Heart right ventricle (tissue), 16 donors: ENCODE measurements at places on chromosomes 7 and 10. TPM values are rescaled to one million over a fixed set of nuclear protein-coding genes. Genes with fewer than 3 reads are reported as not detected.
A peak's percentile ranks its signal among the peaks of the same experiment; 100 is the strongest.

- H3K27ac ChIP-seq = peak overlapping the region; percentile 75
- H3K4me1 ChIP-seq = peaks cover 100% of the 10 kb centered on the region
Observed at GRCh38 chr10:35449944-35450343, 113.6 kb downstream of the CCNY start.

DNA sequence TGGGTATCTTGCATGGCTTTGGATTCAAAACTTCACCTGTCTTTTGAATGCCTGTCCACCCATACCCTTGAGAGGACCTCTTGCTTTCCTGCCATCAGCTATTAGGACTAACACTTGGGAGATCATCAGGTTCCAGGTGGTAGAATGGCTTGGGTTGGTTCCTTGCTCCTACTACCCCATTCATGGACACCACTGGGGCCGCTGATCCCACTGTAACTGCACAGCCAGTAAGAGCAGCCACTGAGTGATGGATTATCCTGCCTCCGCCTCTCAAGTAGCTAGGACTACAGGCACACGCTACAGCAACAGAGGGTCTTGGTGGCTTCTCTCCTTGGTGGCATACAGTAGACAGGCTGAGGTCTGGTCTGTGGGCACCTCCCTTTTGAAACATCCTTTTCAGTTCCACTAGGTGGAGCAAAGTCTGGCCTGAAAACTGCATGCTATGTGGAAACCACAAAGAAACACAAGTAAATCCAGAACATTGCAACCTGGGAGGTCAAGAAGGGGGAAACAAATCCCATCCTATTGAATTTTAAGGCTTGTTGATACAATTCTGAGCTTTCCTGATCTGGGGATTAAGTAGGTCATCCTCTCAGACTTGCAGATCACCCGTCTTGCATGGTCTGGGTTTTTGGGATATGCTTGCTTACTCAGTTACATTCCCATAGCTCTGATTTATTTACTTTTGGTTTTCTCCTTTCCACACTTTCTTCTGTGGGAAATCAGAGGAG lies 9.4 kb downstream of the WBP1L start:
- H3K4me1 ChIP-seq = peaks cover 21% of the 10 kb centered on the region
- peaks cover 17% of the 10 kb centered on the region for H3K36me3 ChIP-seq
- no peak overlapping the region for H3K4me3 ChIP-seq
- DNase-seq = peak; percentile 30
- peak overlapping the region; percentile 67 for H3K27ac ChIP-seq

GRCh38 chr10:17617031-17617911 lies at the start of gene HACD1:
TSS of gene HACD1 (minus strand) at chr10:17617374. CDS start at chr10:17617339, 35 bp downstream.
- peak; percentile 68 for DNase-seq
- H3K27ac ChIP-seq = peak within 1 kb of the TSS; percentile 83
- no peaks in the 10 kb centered on the region for H3K27me3 ChIP-seq
- H3K4me3 ChIP-seq = peak within 1 kb of the TSS; percentile 84

DNA sequence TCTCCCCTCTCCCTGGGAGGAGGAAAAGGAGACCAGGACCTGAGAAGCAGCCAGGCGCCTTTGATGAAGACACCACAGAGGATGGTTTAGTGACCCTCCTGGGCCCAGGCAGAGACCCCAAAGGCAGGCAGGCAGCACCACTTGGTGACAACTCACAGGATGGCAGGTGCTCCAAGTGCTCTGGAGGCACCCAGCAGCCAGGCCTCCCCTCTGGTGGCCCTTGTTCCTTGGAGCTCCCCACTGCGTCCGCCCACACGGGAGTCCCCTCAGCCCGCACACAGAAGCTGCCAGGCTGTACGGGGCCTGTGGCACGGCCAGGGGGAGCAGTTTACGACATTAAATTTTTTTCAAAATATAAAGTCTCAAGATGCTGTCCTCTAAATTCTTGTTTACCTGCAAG lies 607.1 kb upstream of the FOXK1 start:
- H3K27ac ChIP-seq = no peak overlapping the region
- no peak overlapping the region for H3K4me3 ChIP-seq
- no peaks in the 10 kb centered on the region for H3K36me3 ChIP-seq
- DNase-seq = no peak

HDAC9 gene
- total RNA-seq = 56.3 TPM

DNA sequence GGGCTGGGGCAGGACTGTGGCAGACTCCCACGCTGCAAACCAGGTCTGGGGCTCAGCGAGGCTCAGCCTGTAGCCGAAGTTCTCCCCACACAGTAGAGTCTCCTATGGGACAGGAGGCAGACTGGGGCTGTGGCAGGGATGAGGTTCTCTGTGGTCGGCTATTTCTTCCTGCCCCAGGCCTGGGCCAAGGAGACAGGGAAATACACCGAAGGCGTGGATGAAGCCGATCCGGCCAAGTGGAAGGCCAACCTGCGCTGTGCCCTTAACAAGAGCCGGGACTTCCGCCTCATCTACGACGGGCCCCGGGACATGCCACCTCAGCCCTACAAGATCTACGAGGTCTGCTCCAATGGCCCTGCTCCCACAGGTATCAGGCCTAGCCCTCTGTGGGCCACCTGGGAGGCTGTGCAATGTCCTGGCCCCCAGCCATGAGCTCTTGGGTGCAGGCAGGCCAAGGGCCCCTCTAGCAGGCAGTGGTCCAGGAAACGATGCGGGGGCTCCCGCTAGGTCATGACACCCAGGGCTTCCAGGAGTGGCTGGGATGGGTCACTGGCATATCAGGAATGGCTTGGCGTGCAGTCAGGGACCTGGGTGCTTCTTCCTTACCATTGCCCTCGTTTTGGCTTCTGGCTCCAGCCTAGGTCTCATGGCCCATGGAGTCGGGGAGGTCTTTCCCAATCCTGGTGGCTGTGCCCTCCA lies 8.1 kb downstream of the IRF5 start:
- H3K27ac ChIP-seq = no peak overlapping the region
- H3K36me3 ChIP-seq = peaks cover 50% of the 10 kb centered on the region
- H3K27me3 ChIP-seq = no peaks in the 10 kb centered on the region
- H3K4me3 ChIP-seq = no peak overlapping the region
- DNase-seq = no peak
- no peaks in the 10 kb centered on the region for H3K4me1 ChIP-seq

DNA sequence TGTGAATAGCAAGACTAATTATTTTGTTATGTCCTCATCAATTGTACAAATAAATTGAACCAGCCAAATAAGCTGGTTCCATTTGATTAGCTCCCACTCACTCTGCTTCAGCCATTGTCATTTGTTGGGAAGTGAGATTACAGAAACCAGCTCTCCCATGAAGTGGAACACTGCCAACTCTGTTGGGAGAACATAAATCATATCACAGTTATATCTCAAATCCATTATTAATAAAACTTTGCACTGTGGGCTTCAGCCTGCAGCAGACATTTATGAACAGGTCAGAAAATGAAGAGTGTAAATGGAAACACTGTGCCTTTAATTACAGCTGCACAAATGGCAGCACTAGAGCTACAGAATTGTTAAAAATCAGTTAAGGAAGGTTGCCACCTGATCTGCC lies 46.7 kb upstream of the TEX47 start:
- DNase-seq = no peak
- no peaks in the 10 kb centered on the region for H3K36me3 ChIP-seq
- H3K4me3 ChIP-seq = no peak overlapping the region
- no peak overlapping the region for H3K27ac ChIP-seq
- no peaks in the 10 kb centered on the region for H3K4me1 ChIP-seq
- H3K27me3 ChIP-seq = no peaks in the 10 kb centered on the region

CREB3L2 gene
- 23.1 TPM for total RNA-seq

- DNase-seq = no peak
- H3K27ac ChIP-seq = no peak overlapping the region
- no peak overlapping the region for H3K4me3 ChIP-seq
- no peaks in the 10 kb centered on the region for H3K27me3 ChIP-seq
Observed at GRCh38 chr10:82071231-82071630, 196.2 kb downstream of the NRG3 start.

ACBD5 gene
- total RNA-seq = 72.8 TPM

SLC39A12 gene
- total RNA-seq = not detected

ICA1 gene
- 51.2 TPM for total RNA-seq

DNA sequence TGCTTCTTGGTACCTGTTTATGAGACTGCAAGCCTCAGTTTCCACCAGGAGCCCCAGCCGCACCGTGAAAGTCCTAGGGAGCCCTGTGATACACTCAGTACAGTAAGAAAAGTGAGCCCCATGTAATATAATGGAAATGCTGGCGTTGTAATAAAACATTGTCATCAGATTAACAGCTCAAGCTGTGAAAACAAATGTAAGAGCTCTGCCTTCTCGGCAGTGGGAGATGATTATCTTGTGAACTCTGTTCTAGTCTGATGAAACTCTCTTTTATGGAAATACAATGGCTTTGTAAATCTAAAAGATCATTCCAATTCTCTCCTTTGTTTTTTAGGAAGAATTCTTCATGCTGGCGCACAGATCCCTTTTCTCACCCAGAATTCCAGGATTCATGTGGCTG lies 299.9 kb downstream of the ABCA13 start:
- H3K4me3 ChIP-seq = no peak overlapping the region
- no peak for DNase-seq
- H3K27ac ChIP-seq = no peak overlapping the region
- no peaks in the 10 kb centered on the region for H3K27me3 ChIP-seq

DNA sequence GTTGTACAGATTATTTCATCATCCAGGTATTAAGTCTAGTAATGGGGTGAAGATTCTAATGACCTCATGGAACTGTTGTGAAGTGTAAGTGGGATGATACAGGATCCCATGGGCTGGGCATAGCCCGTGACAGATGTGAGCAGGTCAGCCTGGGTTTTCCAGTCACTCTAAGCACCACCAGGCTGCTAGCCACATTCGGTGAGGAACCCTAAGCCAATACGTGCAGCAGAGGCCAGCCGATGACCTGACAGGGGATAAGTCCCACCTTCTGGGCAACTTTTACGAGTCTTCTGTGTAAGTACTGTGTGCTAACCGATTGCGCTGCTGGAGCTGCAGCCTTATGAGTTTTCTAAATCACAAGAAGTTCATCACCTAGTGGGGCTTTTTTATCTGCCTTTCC lies 7.3 kb downstream of the ZNF503 start:
- H3K27ac ChIP-seq = no peak overlapping the region
- H3K27me3 ChIP-seq = peaks cover 13% of the 10 kb centered on the region
- no peak for DNase-seq

GRCh38 chr10:72267819-72268399 lies 5.8 kb upstream of the DDIT4 start:
- H3K4me3 ChIP-seq = no peak overlapping the region
- no peak overlapping the region for H3K27ac ChIP-seq
- no peaks in the 10 kb centered on the region for H3K27me3 ChIP-seq
- H3K4me1 ChIP-seq = peaks cover 24% of the 10 kb centered on the region
- no peaks in the 10 kb centered on the region for H3K36me3 ChIP-seq
- DNase-seq = no peak

SUMF2 gene
- total RNA-seq = 30.1 TPM

DNA sequence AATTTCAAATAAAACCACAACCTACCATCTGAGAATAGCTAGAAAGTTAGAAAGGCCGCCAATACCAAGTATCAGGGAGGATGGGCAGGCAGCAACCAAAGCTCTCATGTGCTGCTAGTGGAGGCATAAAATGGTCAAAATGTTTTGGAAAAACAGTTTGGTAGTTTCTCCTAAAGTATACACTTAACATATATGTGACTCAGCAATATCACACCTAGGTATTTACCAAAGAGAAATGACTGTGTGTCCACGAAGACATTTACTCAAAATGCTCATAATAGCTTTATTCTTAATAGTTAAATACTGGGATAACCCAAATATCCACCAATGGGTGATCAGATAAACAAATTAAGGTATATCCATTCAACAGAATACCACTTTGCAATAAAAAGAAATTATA lies 14.3 kb downstream of the RHEB start:
- no peak for DNase-seq
- peaks cover 50% of the 10 kb centered on the region for H3K4me1 ChIP-seq
- H3K36me3 ChIP-seq = no peaks in the 10 kb centered on the region
- no peaks in the 10 kb centered on the region for H3K27me3 ChIP-seq
- H3K4me3 ChIP-seq = no peak overlapping the region

SPDYE2 gene
- total RNA-seq = not detected

DNA sequence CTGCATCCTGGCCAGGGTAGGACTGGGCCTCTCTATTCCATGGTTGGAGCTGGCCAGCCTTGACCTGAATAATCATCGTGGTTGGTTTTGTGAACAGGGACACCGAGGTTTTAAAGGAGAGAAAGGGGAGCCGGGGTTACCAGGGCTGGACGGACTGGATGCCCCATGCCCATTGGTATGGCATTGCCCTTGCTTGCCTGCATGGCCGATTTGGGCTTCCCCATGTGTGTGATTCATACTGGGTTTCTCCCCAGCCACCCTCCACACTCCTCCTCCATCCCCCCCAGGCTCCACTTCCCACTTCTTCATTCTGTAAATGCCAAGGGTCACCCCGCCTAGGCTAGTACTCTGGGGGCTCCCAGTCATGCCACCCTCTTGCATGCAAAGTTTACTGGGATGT lies 98.8 kb upstream of the MACROH2A2 start:
- DNase-seq = no peak
- H3K36me3 ChIP-seq = no peaks in the 10 kb centered on the region
- H3K4me1 ChIP-seq = no peaks in the 10 kb centered on the region
- no peak overlapping the region for H3K27ac ChIP-seq
- H3K27me3 ChIP-seq = no peaks in the 10 kb centered on the region

DNA sequence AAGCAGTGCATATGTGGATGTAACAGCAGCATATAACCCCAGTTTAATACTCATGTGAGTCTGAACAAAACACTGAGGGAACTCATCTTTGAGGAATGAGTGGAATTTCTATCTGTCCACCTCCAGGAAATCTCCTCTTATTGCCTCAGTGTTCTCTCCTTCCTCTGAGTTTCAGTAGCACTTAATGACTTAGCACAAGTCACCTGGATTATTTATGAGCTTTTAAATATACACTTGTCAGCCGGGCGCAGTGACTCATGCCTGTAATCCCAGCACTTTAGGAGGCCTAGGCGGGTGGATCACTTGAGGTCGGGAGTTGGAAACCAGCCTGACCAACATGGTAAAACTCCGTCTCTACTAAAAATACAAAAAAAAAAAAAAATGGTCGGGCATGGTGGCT lies 4.3 kb downstream of the LRRC20 start:
- no peaks in the 10 kb centered on the region for H3K27me3 ChIP-seq
- H3K4me1 ChIP-seq = peaks cover 7% of the 10 kb centered on the region
- H3K27ac ChIP-seq = no peak overlapping the region
- H3K36me3 ChIP-seq = peaks cover 5% of the 10 kb centered on the region

DNA sequence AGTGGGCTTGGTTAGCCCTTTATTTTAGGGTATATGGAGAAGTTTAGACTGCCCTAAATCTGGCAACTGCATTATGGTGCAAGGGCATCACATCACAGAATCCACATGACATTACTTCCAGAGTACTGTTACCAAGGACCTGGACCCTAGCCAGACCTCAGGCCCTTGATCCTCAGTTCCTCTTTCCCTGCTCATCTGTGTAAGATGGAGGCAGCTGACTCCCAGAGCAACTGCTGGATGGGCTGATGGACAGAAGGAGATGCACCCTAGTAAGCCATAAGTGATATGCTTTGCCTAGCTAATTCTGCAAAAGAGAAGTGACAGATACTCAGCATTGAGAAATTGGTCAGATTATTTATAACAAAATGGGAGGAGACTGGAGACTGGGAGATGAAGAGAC lies 131.7 kb downstream of the DYNC1I1 start:
- H3K27me3 ChIP-seq = no peaks in the 10 kb centered on the region
- no peaks in the 10 kb centered on the region for H3K36me3 ChIP-seq
- no peak overlapping the region for H3K27ac ChIP-seq
- H3K4me3 ChIP-seq = no peak overlapping the region
- no peak for DNase-seq
